Mucosa of gallbladder (tissue), 1 donor: ENCODE measurements at places on chromosomes 13 and 19.

DNA sequence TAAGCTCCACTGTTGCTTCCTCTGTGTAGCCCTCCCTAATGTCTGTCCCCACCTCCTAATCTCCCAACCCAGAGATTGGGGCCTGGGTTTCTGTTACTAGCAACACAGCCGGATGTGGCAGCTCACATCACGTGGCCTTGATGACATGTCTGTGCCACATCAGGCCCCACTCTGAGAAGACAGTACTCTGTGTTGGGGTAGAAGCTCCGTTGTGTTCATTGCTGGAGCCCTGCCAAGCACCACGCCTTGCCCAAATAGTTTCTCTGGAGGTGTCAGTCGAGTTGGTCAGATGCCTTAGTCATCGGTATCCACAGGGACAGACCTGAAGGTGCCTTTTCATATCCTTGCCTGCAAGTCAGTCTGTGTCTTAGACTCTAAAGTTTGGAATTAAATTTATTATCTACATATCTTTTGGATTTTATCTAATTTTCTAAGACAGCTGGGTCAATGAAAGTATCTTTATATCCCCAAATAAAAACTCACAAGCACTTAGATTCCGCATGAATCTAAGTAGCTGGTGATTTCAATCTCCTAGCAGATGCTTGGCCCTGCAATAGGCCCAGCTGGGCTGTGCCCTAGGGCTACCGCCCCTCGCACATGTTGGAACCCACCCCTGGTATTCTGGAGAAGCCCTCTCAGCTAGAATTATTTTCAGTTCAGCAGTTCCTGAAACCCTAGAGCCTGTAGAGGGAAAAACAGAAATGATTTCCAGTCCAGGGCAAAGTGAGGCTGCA, 204.0 kb upstream of the TSHZ3 start:
- DNase-seq = no peak

- DNase-seq = no peak
Measured at GRCh38 chr19:46901701-46902401, 41.1 kb downstream of the ARHGAP35 start.

DNA sequence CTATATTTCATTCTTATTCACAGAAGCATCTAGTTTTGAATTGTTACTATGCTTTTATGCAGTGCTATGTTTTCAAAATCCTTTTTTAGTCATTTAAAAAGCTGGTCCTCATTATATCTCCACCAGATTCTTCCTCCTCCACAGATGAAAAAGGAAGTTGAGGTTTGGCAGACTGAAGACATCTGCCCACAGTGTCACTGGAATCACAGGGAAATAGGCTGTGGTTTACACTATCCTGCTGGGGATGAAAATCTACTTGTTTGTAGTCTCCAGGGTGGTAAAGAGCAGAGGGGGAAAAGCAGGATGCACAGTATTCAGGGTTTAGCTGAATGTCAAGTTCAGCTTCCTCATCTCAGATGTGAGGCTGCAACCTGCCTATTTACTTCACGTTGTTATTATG, 351.2 kb downstream of the DNAJC15 start:
- DNase-seq = no peak

DNA sequence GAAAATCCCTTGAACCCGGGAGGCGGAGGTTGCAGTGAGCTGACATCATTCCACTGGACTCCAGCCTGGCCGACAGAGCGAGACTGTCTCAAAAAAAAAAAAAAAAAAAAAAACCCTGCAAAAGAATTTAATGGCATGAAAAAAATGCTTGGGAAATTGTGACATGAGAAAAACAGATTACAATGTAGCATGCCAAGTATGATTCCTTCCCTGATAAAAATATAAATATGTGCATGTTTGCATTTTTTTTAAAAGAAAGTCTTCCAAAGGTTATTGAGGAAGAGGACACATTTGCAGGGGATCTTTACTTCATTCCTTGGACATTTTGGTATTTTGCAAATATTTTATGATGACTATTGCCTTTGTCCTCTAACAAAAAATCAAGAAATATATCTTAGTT, 14.5 kb upstream of the ZBTB32 start:
- no peak for DNase-seq
